ENCODE measurements at places on chromosomes 16 and 17.

DNA sequence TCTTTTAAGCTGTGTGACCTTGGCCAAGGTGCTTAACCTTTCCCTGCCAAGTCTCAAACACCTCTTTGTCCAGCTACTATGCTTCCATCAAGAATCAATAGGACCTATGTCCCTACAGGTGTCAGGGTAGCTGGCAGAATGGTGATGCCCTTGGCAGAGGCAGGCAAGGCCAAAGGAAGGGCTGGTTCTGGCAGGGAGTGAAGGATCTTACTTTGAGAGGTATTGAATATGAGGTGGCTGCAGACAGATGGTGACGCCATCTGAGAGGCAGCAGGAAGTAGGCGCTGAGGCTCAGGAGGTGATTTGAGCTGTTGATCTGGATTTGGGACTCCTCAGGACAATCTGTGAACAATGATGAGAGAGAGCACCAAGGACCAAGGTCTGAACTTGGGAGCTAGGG, 12.5 kb downstream of the ABCC3 start:
- DNase-seq: no peak

- DNase-seq: peak; percentile 29
Observed at GRCh38 chr16:20799599-20799998, 6.7 kb downstream of the ERI2 start.

- DNase-seq: no peak
Observed at GRCh38 chr16:81067166-81067565, 9.9 kb downstream of the C16orf46 start.

DNA sequence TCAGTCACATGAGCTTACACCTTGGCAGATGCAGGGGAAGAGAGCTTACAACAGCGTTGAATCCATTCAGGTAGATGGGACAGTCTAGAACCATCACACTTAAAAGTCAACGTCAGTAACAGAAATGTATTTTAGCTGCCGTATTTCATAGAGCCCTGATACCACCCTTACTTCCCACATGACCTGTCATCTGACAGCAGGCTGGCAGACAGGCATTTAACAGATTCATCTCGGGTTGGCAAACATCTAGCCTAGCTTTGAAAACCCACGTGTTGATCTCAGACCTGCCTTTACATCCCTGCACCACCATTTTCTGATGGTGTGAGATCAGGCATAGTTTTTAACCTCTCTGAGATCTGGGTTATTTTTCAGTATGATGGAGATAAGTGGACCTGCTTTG, 177.9 kb upstream of the HSBP1 start:
- DNase-seq: no peak

GRCh38 chr16:15572329-15573001, 70.5 kb downstream of the MARF1 start:
- no peak for DNase-seq

DNA sequence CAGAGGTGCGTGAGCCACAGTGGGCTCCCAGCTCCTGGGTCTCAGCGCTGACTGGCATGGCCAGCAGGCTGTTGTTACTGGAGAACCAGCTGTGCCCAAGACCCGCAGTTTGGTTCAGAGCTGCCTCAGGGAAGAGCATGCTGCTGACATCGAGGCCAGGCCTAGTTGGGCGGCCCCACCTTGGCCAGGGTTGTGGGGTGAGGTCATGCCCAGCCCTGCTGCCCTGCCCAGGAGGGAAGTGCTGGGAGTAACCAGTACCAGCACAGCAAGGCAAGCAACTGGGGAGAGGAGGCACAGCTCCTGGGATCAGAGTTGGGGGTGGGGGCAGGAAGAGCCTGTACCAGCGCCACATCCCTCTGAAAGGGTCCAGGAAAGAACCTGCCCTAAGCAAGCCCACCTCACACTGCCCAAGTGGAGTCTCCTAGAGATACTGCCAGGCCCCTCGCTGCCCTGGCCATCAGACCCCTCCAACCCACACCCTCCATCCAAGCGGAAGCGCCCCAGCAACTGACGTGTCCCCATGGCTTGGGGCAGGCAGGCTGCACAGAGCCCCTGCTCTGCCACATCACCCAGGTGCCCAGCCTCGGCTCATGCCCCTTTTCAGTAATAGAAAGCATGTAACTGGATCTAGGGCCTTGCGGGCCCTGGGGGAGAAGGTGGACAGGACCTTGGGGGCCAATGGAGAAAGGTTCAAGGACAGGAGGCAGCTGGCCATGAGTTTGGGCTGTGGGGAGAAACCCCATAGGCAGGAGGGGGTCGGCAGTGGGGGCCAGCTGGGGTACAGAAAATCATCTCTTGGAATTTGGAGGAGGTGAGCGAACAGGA, 990 bp downstream of the DOK4 start:
- no peak for DNase-seq

- no peak for DNase-seq
Observed at GRCh38 chr17:44940317-44940716, 7.3 kb downstream of the KIF18B start.
